ENCODE measurements at places on chromosomes 13 and 19.

- peak; percentile 43 for DNase-seq
These were observed 183.5 kb downstream of the SPRY2 start for GRCh38 chr13:80157261-80157932.

GRCh38 chr13:27765650-27766049 lies 26.6 kb upstream of the GSX1 start:
- DNase-seq, result no peak

DNA sequence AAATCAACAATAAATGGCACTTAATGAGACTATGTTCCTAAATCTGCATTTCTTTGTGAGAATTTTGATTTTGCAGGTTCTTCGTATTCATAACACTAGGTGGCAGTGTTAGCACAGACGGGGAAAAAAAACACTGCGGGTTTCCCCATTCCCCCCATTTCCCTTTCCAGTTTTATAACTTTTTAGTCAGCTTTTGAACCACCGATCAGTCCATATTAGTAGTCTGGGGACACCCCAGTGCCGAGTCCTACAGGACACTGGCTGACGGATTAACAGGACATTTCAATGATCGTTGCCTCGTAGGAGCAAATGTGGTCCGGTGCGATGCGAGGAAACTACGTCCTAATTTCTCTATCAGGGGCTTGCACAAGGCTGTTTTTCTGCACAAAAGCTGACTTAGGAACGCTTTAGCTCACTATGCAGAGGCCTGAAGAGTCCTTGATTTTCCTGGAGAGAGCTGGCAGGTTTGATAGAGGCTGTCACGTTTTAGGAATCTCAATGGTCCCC lies 234.3 kb downstream of the LMO7 start:
- peak; percentile 32 for DNase-seq

DNA sequence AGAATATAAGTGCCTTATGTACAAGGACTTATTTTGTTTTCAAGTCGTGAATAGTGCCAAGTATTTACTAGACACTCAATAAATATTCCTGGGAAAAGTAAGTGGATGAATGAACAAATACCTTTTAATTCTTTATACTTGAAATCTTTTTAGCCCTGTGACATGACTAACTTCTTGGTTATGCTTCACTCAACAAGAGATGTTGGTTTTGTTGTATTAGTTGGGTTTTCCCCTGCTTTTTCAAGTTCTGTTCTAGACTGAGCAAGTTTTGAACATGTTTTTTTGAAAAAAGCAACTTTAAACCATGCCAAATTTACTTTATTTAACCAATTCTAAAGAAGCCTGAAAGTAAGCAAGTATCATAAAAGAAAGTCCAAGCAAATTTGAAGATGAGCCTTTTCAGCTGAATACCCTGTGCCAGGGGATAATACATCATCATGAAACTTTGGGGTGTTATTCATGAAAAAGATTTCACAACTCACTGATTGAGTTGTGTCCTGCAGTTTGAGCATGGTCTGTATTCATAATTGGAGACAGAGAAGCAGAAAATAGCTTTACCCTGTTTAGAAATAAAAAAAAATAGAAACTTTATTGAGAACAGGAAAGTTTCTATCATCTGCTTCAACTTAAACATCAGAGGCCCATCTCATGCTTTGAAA lies 11.1 kb downstream of the LMO7 start:
- DNase-seq, result no peak

DNA sequence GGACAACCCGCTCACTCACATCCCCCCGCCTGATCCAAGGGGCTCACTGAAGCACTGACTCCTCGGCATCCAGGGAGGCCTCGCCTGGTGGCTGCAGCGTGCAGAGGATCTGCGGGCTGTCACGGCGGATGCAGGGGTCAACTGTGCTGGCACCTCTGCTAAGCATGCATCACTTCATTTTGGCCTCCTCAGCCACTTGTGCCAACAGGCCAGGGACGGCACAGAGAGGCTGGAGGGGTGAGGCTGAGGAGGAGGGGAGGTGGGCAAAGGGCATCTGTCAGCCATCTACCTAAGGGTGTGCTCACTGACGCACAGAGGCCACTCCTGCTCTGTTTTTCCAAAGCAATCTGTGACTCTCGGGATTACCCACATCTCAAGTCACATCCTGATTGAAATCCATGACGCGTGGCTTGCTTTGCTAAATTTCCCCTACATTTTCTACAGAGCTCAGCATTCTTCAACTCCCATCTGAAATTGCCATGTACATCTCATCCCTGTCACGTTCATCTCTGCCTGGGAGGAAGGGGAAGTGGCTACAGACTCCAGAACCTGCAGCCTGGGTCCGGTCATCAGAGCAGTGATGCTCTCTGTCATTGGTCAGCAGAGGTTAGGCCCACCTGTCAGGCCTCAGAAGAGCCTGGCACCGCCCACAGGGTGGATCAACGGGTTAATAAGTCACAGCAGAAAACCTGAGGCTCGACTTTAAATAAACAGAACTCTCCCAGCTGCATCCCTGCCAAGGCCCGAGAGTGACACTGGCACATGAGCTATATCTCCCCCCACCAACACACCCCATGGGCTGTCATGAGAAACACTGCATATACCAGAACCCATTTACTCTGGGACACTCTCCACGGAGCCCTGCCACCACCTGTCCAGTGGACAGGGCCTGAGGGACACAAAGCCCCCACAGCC lies 17.6 kb downstream of the ELL start:
- DNase-seq, result no peak

- DNase-seq, result peak; percentile 44
These were observed 4.0 kb downstream of the SLC7A10 start for GRCh38 chr19:33221638-33222037.

GRCh38 chr13:46698910-46699460 lies 98.0 kb downstream of the ESD start:
- peak; percentile 49 for DNase-seq

DNA sequence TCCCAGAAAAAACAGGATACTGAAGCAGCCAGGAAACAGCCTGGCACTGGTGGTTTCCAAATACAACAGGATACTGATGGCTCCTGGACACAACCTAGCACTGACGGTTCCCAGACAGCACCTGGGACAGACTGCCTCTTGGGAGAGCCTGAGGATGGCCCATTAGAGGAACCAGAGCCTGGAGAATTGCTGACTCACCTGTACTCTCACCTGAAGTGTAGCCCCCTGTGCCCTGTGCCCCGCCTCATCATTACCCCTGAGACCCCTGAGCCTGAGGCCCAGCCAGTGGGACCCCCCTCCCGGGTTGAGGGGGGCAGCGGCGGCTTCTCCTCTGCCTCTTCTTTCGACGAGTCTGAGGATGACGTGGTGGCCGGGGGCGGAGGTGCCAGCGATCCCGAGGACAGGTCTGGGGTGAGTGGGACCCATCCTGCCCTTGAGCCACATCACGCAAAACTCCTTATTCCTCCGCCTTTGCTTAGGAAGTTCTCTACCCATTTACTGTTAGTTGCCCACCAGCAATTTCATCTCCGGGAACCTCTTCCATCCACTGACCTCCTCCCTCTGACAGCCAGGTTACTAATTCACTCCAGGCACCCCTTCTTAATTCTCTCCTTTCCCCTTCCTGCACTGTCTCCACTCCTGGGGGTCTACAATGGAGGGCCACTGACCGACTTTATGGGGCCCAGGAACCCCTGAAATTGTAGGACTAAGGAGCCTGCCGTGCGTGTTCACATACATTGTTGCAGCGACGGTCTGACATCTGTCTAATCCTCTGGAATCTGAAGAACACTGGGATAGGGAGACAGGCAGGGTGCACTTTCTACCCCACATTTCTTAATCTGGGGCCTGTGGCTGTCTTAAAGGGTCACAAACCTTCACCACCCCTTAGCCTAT lies 1.2 kb downstream of the ITPKC start:
- DNase-seq, result no peak

DNA sequence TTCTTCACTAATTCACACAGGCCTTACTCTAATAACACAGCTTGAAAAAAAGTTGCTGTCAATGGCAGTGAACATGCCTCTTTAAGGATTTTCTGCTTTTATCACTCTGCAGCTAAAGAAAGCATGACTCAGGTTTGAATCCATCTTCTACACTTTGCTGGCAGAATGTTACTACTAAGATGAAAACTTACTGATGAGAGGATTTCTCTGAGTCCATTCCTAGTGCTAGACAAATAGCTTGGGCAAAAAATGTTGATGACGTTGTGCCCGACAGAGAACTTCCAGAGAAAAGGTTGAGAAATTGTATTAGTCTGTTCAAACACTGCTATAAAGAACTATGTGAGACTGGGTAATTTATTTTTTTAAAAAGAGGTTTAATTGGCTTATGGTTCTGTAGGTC lies 572.0 kb downstream of the IRS2 start:
- DNase-seq, result no peak

DNA sequence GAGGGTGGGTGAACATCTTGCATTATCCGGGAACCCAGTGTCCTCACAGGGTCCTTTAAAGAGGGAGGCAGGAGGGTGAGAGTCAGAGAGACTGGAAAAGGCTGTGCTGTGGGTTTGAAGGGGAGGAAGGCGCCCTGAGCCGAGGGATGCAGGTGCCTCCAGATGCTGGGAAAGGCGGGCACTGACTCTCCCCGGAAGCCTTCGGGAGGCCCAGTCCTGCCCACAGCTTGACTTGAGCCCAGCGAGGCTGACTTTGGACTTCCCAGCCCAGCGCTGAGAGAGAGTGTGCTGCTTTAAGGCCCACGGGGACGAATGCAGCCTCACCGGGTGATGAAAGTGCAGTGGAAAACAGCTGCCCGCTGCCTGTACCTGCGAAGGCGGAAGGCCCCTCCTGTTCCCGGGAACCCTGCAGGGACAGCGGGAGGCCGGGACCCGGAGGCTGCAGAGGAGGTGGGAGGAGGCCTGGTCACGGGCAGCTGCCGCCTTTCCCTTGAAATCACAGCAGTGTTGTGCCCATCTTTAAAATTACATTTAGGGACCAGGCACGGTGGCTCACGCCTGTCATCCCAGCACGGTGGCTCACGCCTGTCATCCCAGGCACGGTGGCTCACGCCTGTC lies 16.1 kb downstream of the REXO1 start:
- no peak for DNase-seq

GRCh38 chr19:374183-374885 lies 29.7 kb upstream of the MIER2 start:
- DNase-seq, result no peak

DNA sequence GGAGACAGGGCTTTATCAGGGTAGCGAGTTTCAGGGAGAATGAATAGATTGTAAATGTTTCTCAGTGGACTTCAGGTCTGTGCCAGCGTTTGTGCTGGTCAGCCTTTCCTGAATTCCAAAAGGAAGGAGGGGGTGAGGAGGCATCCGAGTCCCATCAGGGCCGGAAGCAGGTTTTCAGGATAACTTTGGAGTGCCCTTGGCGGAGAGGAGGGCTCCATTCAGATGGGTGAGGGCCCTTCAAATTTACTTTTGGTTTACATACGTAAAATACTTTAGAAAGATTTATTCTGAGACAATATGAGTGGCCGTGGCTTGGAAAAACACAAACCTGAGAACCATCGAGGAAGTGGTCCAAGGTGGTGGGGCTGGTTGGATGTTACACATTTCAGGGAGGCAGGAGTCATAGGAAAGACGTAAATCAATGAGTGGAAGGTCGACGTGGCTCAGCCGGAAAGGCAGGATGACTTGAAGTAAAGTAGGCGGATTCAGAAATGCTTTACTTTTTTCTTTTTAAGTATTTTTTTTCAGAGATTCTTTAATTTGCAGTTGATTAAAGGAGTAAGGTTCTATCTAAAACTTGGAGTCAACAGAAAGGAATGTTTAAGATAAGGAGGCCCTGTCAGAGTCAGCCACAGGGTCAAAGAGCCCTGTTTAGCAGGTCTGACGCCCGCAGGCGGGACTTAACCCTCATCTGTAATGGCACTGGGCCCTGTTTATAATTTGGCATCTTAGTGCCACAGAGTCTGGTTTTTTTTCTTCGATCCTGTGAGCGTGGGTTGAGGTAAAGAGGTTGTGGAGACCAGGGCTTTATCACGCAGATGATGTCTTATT lies 32.8 kb downstream of the ATP11A start:
- peak; percentile 75 for DNase-seq

GRCh38 chr13:99916366-99917103 lies 55.0 kb downstream of the ZIC5 start:
- peak; percentile 92 for DNase-seq

DNA sequence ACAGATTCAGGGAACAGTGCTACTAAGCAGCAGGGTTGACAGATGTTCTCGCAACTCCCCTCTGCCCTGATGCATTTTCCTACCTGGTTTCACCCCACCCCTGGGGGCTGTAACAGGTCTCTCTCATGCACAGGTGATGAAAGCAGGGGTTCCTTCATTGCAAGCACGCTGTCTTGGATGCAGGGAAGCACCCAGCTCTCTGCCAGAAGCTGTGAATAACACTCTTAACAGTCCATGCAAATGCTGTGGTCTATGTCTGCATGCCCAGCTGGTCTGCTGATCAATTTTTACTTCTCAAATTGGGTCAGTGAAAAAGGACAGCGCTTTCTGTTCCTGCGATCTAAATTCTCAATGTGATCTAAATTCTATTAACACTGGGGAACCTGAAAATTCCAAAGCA lies 246.3 kb upstream of the TSHZ3 start:
- DNase-seq, result no peak

GRCh38 chr13:30108913-30109237 lies 198.5 kb downstream of the KATNAL1 start:
- DNase-seq, result no peak

DNA sequence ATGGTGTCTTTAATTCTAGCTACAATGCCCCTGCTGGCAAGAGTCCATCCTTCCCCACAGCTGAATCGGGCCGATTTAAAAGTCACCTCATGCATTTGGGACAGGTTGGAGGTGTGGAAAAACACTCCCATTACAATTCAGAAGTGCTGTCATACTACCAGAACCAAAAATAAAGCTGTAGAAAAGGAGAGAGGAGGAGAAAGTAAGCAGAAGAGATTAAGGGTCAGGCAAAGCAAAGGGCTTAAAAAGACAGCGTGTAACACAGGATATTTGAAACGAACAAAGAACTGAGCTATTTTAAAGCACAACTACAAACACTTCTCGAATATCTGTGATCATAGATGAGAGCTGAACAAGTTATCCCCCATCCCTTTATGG lies 90.4 kb downstream of the FGF14 start:
- no peak for DNase-seq

DNA sequence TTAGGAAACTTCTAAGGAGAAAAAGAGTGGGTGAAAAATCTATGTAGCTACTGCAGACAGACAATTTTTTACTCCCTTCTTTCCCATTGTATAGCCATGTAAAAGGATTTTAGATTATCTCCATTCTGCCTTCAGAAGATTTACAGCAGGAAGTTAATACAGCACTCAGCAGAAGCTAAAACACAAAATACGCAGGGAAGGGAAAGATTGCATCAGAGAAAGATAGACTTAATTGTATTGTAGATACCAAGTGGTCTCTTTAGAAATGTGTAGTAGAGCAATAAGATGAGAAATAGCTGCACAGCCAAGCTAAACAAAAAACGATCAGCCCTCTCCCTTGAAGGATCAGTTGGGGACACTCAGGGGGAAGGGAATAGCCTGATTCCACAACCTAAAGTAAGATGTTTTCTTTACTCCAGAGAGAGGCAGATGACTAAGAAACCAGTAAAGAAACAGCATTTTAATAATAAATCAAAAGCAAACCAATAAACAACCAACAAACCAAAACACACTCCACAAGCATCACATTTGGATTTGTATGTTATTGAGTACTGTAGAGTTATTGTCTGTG lies 236.7 kb upstream of the SLITRK1 start:
- DNase-seq, result peak; percentile 27

All from choroid plexus epithelial cell (primary cell).